ENCODE measurements at places on chromosomes 2 and 18.

DNA sequence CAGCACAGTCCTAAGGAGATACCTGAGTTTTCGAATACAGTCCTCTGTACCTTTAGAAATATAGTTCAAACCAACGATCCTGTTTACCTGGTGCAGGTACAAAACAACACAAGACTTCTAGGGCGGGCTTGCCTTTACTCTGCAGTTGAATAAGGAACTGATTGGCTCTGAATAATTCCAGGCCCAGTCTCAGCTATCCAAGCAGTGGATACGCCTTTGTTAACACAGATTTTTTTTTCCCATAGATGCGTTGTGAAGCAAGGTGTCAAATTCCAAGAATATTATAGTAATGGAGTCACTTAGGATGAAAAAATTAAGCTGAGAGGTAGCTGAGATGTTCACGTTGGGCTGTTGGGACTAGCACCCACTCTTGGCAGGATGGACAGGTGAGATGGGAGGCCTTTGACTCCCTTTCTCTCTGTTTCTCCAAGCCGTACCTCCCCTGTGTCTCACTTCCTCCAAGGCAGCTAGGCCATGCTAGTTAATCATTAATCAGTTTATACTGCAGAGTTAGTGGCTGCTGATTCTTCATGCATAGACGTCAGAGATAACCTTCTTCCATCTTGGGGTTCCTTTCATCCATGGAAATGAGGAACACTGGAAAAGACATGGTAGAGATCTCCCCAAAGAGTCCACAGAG is 380.8 kb upstream of the ACVR2A start:
- no peak for DNase-seq

- DNase-seq = no peak
These were observed 121.0 kb downstream of the KLHL29 start for GRCh38 chr2:23505984-23506380.

DNA sequence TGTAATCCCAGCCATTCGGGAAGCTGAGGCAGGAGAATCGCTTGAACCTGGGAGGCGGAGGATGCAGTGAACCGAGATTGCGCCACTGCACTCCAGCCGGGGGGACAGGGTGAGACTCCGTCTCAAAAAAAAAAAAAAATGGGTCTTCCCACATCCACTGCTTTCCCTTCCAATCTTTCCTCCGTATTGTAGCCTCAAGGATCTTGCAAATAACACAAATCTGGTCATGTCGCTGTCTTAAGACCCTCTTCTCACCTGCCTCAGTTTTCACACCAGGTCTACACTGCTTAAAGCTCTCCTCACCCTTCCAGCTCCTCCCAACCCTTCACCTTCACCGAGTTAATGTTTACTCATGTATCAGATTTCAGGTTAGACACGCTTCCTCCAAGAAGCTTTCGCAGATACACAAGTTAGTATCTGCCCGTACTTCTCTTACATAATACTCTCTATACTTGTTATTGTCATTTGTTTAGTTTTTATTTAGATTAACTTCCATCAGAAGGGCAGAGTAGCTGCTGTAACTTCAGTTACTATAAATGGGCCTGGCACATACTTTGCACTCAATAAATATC is 1.5 kb downstream of the IER3IP1 start:
- DNase-seq = no peak

DNA sequence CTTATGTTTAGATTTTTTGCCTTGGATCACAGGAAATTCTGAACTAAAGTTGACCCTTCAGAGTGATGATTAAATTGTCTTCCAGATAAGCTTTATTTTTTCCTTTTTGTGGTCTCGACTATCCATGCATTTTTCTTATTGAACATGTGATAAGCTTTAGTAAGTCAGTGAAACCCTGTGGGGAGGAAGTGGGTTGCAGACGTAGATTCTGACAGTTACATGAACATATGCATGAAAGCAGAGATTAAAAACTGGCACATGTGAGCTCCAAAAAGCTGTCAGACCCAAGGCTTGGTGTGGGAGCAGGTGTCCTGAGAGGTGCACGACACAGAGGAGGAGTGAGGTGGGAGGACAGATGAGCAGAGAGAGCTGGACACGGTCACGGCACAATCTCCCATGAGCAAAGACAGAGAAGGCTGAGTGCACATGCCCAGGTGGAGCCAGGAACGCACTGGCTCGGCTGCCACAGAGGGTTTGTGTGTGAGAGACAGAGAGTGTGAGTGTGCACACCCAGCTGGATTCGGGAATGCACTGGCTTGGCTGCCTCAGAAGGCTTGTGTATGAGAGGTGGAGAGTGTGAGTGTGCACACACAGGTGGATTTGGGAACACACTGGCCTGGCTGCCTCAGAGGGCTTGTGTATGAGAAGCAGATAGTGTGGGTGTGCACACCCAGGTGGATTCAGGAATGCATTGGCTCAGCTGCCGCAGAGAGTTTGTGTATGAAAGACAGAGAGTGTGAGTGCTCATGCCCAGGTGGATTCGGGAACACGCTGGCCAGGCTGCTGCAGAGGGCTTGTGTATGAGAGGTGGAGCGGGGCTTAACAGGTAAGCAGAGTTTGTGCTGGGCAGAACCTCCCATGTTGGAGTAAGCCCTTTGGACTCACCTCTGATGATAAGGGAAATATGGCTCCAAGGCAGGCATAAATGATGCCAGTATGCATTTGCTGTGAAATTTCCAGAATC is 849.1 kb upstream of the SALL3 start:
- DNase-seq = no peak

GRCh38 chr18:48838921-48839818 is 111.6 kb downstream of the SMAD7 start:
- no peak for DNase-seq

GRCh38 chr2:63926815-63927214 is 85.1 kb downstream of the UGP2 start:
- no peak for DNase-seq

DNA sequence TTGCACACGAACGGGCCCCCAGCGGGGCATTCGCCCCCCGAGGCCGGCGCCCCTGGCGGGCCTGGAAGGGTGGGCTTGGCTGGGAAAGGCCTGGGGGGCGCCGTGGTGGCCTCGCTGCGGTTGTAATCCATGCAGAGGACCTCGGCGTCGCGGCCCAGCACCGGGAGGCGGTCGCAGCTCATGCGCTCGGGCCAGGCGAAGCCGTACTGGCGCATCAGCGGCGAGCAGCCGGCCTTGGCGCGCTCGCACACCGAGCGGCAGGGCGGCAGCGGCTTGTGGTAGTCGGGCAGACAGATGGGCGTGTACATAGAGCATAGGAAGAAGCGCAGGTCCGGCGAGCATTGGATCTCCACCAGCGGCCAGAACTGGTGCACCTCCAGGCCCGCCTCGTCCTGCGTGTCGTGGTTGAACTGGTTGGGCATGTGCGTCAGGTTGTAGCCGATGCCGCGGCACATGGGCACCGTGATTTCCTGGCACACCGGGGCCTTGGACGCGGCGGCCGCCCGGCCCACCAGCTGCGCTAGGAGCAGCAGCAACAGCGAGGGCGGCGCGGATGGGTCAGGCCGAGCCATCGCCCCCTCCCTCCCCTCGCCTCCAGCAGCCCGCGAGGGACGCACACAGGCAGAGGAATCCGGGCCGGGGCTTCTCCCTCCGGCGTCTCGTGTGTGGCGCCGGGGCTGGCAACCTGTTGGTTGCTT is 1.4 kb downstream of the FZD5 start:
- DNase-seq = peak; percentile 61

- DNase-seq = peak; percentile 41
These were observed 73.2 kb downstream of the MBP start for GRCh38 chr18:77059294-77059916.

DNA sequence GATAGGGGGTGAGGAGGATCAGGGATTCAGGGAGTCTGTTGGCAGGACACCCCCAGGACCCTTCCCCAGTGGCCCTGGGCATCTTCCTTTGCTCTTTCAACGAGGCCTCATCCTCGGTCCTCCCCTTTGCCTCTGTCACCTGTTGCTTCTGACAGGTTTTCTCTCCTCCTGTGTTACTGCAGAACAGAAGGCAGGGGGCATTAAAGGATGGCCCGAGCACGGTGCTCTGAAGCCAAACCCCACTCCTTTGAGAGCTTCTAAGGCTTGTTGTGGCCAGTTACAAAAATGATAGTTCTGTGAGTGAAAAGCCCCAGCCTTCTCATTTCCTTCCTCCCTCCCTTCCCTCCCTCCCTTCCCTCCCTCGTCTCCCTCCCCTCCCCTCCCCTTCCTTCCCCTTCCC is 82.5 kb downstream of the THNSL2 start:
- DNase-seq = no peak

- DNase-seq = no peak
These were observed 48.8 kb downstream of the MCFD2 start for GRCh38 chr2:46866770-46867246.

GRCh38 chr2:28209261-28209691 is 183.4 kb upstream of the FOSL2 start:
- DNase-seq = no peak
